A549 treated with AZD2906 at 1 μM for 4 hours (cell line): ENCODE measurements at places on chromosomes 5 and 9. TPM values are rescaled to one million over a fixed set of nuclear protein-coding genes. Genes with fewer than 3 reads are reported as not detected.

The STKLD1 gene
- 0.50 to 0.92 TPM (median 0.64 TPM) in 5 replicates for total RNA-seq

The NDUFA8 gene
- 102 to 122 TPM (median 115 TPM) in 5 replicates for total RNA-seq

The BTNL3 gene
- total RNA-seq, result not detected in 5 replicates

The PTPN3 gene
- total RNA-seq, result 16.2 to 19.9 TPM (median 18.5 TPM) in 5 replicates

The UHRF2 gene
- total RNA-seq, result 23.0 to 28.1 TPM (median 27.6 TPM) in 5 replicates

The ADAMTSL1 gene
- total RNA-seq, result 0.08 to 0.09 TPM in 2 of 5 replicates, not detected in the others

The CLIC3 gene
- 3.2 to 7.2 TPM (median 5.6 TPM) in 5 replicates for total RNA-seq

The PCDHB11 gene
- 0.05 to 0.08 TPM (median 0.07 TPM) in 5 replicates for total RNA-seq

The SLC12A7 gene
- total RNA-seq, result 24.4 to 30.0 TPM (median 28.4 TPM) in 5 replicates

The FAF2 gene
- total RNA-seq, result 43.4 to 54.7 TPM (median 44.3 TPM) in 5 replicates

The PCA3 gene
- not detected in 5 replicates for total RNA-seq

The AMBP gene
- total RNA-seq, result 7.0 to 9.8 TPM (median 7.6 TPM) in 5 replicates

The DDX46 gene
- 49.9 to 75.8 TPM (median 59.6 TPM) in 5 replicates for total RNA-seq

The NEUROG1 gene
- total RNA-seq, result not detected in 5 replicates

The ZNF462 gene
- total RNA-seq, result 3.0 to 3.6 TPM (median 3.6 TPM) in 5 replicates

The DBH gene
- total RNA-seq, result not detected in 5 replicates

The DDX4 gene
- total RNA-seq, result 0.02 to 0.09 TPM (median 0.08 TPM) in 3 of 5 replicates, not detected in the others

The PCDHB13 gene
- total RNA-seq, result 0.03 to 0.08 TPM (median 0.06 TPM) in 5 replicates

The MCIDAS gene
- 1.2 to 2.0 TPM (median 1.6 TPM) in 5 replicates for total RNA-seq

The PDE6A gene
- 0.22 to 0.37 TPM (median 0.29 TPM) in 5 replicates for total RNA-seq
